Stimulated activated CD4-positive, alpha-beta T cell treated with anti-CD3 and anti-CD28 coated beads, Interleukin-1b, Interleukin-23, amount 100 ng/mL, for 48 hours (primary cell): ENCODE measurements at places on chromosomes 5 and 9.

GRCh38 chr5:180343110-180343830 lies 9.9 kb downstream of the GFPT2 start:
- no peak for DNase-seq

- DNase-seq = no peak
Observed at GRCh38 chr5:122565331-122565730, 209.5 kb upstream of the SNX2 start.

- no peak for DNase-seq
Observed at GRCh38 chr9:127336506-127337352, 60.2 kb upstream of the SLC2A8 start.

DNA sequence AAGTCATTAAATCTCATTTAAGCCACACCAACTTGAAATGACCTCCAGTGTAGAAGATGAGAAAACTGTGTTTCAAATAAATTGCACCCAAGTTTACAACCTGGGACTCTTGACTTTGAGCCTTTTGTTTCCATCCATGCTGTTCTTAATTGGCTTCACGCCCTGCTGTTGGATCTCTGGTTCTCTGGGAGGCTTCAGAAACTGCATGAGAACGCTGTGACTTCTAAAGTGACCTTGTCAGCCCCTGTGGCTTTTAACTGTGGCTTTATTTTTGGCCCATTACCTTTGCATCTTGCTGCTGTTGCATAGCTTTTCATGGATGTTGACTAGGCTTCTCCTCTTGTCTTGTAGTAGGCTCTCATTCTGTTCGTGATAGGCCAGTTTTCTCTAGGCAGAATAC lies 29.3 kb downstream of the TNFAIP8 start:
- no peak for DNase-seq

DNA sequence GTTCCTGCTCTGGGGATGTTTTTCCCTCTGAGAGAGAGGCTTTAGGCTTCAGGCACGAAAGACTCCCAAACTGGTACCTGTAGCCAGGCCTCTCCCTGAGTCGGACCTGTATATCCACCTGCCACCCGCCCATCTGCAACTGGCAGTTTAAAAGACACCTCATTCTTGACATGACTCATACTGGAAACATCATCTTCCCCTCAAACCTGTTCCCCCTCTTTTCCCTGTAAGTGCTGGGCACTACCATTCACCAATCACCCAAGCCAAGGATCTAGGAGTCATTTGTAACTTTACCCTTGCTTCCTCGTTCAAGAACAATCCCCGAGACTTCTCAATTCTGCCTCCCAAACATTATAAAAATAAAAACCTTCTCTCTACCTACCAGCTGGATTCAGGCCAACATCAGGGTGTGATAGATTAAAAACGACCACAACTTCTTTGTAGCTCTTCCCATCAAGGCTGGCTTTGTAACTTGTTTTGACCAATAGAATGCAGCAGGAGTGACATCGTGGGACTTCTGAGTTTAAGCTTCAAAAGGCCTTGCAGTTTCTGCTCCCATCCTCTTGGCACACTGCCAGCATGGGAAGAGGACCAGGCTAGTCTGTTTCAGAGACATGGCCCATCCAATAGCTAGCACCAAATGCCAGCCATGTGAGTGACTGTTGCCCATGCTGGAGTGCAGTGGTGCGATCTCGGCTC lies 1.8 kb upstream of the WDR31 start:
- no peak for DNase-seq

GRCh38 chr9:3740690-3741419 lies 215.1 kb upstream of the RFX3 start:
- DNase-seq = no peak

DNA sequence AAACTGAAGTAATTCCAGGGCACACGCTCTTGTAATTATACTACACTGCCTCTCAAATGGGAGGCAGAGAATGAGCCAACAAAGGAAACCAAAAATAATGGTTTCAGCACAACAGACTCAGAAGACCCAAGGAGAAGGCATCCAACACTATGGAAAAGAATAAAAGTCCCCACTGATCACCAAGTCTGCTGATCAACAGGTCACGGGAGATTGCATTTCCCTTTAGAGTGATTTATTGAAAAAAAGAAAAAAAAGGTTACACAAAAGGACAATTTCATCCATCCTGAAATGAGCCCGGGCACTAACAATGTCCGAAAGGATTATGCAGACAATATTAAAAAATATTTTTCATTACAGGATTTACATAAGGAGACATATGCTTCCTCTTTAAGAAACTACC lies 28.8 kb downstream of the MYO10 start:
- no peak for DNase-seq
